ENCODE measurements at places on chromosomes 4 and X.
A peak's percentile ranks its signal among the peaks of the same experiment; 100 is the strongest.

GRCh38 chrX:67612231-67612630 lies 68.4 kb downstream of the AR start:
- no peak for DNase-seq

DNA sequence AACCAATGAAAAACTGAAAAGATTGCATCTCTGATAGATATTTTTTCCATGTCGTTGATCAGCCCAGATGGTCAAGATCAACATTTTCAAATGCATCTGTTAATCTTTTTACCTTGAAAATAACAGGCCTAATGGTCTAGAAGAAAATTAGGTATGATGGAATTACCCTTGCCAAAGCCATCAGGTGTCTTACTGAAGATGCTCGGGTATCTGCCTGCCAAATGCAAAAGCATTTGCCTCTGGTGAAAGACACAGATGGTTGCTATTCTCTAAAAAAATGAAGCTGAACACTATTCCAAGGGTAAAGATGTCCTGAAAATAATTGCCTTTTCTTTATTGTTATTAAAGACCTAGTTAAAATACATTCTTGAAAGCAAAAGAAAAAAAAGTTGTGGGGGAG lies 126.0 kb downstream of the FNIP2 start:
- no peak for DNase-seq

- no peak for DNase-seq
Observed at GRCh38 chr4:38169524-38169923, 209.3 kb downstream of the PTTG2 start.

GRCh38 chrX:21479695-21480270 lies 105.6 kb downstream of the CNKSR2 start:
- DNase-seq, result peak; percentile 8

DNA sequence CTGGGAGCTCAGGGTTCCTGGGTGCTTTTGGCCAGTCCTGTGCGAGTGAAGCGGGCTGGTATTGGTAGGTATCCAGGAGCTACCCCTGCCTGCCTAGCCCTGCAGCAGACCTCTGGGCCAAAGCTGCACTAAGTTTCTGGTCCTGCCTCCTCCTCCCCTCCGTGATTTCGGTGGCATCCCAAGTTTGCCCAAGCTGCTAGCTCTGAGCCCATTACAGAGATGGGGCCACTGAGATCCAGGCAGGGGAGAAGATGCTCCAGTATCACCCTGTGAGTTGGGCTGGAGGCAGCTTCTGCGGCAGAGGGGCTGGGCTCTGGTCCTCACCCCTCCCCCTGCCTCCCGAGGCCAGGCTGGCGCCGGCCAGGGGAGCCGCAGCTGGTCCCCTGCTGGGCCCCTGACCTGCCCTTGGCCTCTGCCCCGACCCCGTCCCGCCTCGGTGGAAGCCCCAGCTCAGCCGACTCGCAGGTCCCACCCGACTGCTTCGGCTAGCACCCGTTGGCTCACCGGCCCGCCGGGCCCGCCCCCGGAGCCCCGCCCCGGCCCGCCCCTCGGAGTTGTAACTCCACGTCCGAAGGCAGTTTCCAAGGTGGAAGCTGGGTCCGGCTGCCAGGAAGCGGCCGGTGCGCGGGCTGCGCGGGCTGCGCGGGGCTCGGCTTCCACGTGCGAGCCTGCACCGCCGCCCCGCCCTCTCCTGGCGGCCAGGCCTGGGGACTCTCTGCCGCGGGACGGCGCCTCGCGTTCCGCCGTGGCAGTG lies at the start of gene DUSP9:
DUSP9 (plus strand) TSS at position 584 of the 754 bp plus-strand sequence. CDS start 751 bp downstream, outside the sequence.
- DNase-seq, result no peak

DNA sequence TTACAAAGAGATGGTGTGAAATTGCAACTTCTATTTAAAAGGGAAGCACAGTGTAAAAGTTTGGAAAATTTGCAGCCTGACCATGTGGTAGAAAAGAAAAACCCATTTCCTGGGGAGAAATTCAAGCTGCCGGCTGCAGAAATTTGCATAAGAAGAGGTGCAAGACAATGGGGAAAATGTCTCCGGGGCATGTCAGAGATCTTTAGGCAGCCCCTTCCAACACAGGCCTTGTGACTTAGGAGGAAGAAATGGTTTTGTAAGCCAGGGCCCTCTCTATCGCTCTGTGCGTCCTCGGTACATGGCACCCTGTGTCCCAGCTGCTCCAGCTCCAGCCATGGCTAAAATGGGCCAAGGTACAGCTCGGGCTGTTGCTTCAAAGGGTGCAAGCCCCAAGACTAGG lies 40.4 kb downstream of the CCDC158 start:
- DNase-seq, result no peak

DNA sequence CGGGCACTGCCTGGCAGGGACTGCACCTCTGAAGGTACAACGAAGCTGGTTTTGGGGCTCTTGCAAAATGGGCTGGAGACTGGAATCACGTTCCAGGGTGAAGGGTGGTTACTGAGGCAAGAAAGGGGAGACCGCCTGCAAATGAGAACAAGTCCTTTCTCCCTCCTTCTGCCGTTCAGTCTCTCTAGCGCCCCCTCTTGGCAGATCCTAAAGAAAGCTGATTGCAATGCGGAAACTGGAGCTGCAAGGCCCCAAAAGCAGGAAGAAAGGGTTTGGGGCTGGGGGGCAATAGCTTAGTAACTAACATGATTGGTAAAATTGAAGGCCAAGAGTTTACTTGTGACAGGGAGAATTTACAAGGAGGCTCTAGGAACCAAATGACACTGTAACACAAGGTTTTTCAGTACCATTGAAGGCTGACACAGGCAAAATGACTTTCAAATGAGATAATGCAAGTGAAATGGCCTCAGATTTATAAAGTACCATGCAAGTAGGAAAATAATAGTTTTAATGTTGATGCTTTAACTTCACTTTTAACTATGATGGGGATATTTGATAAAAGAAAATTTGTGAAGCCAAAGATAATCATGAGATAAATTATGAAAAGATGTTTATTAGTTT lies 222.7 kb upstream of the HAND2 start:
- no peak for DNase-seq

- DNase-seq, result no peak
Observed at GRCh38 chr4:23483320-23483960, 406.4 kb downstream of the PPARGC1A start.

DNA sequence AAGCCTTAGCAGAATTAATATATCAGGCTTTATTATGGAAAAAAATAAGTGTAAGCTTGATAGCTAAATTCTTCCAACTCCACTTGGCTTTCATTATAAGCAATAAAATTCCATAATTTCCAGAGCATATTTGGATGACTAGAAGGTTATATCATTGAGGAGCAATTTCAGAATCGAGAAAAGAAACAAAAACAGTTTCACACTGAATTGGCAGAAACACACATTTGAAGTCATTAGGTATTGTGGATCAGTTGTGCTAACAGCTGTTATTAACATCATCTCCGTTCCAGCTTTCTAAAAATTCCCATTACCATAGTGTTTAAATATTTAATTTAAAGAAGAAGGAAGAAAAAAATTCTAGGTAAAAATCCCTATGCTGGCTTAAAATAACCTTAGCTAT lies 92.6 kb downstream of the ANTXR2 start:
- DNase-seq, result no peak

DNA sequence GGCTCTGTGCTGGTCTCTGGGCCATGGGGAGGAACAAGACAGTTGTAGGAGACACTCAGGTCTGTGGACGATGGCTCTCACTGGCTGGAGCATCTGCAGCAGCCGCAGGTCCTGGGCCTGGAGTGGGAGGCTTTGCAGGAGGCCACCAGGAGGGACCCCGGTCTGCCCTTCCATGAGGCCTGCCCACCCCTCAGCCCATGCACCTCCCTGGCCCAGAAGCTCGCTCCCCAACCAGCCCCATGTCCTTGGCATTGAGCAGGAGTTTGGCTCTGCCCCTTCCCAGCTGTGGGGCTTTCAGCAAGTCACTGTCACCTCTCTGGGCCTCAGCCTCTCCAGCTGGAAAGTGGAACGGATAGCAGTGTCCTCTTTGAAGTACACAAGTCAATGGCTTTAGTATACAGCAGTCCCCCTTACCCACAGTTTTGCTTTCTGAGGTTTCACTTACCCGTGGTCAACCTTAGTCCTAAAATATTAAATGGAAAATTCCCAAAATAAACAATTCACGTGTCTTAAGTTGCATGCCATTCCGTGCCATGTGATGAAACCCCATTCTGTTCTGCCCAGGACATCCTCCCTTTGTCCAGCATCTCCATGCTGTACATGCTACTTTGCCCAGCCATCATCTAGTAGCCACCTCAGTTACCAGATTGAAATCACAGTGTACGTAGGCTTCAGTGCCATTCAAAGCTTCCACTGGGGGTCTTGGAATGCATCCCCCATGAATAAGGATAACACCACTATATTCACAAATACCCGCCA lies 104.0 kb downstream of the CPZ start:
- no peak for DNase-seq

DNA sequence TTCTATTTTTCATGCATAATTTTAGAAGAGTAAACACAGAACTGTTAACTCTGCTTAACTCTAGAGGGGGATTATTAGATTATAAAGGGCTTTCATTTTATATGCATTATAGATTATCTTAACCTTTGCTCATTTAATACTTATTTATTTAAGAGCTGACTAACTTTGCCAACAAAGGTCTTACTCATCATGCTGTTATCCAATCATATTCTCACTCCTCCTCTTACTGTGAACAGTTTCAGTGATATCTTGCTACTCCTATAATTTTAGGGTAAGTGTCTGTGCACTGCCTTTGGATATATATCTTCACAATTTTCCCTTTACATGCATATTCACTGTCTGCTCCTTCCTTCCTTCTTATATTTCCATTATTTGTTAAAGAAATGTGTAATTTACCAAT lies 1814.9 kb downstream of the STIM2 start:
- peak; percentile 2 for DNase-seq

DNA sequence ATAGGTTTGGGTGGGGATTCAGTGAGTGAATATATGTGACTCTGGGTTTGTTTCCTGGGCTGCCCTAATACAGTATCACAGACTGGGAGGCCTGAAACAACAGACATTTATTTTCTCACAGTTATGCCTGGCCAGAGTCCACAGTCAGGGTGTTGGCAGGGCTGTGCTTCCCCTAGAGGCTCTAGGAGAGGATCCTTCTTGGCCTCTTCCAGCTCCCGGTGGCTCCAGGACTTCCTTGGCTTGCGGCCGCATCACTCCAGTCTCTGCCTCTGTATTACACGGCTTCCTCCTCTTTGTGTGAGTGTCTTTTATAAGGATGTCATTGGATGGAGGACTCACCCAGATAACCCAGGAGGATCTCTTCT lies 5.2 kb upstream of the JAKMIP1 start:
- no peak for DNase-seq

DNA sequence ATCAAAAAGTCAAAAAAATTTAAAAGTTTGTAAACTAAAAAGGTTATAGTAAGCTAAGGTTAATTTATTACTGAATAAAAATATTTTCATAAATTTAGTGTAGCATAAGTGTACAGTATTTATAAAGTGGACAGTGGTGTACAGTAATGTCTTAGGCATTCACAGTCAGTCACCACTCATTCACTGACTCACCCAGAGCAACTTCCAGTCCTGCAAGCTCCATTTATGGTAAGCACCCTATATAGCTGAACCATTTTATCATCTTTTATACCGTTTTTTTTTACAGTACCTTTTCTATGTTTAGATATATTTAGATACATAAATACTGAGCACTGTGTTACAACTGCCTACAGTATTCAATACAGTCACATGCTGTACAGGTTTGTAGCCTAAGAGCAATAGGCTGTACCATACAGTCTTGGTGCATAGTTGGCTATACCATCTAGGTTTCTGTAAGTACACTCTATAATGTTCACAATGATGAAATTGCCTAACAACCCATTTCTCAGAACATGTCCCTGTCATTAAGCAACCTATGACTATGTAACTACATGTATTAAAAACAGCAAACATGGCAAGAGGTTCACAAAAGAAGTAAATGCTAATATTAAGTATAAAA lies 18.6 kb downstream of the ACSL4 start:
- DNase-seq, result no peak

GRCh38 chr4:105933083-105933482 lies 37.8 kb downstream of the NPNT start:
- no peak for DNase-seq

DNA sequence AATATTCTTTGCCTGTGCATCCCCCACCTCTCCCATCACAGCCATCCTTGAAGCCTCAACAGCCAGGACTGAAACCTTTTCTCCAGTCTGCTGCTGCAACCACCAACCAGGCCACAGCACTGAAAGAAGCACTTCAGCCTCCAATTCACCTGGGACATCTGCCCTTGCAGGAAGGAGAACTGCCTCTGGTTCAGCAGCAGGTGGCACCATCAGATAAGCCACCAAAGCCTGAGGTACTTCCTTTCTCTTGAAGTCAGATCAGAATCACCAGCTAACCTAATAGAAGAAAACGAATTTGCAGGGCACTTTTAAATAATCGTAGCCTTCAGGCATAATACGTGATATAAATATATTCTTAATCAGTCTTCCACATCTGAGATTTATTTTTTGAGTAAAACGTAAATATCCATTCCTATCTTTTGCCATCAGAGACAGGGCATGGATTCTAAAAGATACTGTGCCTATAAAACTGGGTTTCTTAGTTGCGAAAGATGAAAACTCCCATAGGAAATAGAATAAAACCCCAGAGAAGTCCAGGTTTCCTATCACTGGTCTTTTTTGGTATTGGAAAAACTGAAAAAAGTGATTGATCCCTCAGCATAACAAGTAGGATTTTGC lies 9.5 kb downstream of the AMBN start:
- DNase-seq, result peak; percentile 12

- no peak for DNase-seq
Observed at GRCh38 chr4:63459329-63459728, 949.9 kb downstream of the TECRL start.

DNA sequence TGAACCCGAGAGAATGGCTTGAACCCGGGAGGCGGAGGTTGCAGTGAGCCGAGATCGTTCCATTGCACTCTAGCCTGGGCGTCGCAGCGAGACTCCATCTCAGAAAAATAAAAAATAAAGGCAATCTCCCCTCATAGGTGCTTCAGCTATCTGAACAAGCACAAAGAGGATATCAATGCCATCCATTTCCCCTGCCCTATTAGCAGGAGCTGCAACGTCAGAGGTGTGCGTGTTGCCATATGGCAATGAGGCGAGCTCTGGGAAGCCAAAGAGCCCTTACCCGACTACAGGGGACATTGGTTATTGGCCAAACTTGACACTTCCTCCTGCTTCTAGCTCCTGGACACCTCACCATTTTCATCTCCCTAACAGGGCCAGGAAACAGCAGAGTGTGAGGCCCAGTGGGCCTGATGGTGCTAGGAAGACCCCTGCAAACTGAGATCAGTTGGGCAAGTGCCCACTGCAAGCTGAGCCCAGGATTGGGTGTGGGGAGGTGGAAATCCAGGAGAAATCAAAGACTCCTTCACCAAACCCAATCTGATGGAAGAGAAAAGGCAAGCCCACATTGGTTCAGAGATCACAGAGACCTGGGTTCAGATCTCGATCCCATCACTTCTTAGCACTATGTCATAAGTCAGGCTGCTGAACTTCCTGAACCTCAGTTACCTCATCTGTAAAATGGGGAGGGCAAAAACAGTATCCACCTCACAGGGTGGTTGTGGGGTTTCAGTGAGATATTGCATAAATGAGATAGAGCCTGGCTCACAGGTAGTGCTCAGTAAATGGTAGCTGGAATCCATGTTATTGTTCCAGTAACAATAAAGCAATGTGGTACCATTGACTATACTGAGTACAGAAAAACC lies 21.2 kb downstream of the SLC25A5 start:
- DNase-seq, result no peak

- peak; percentile 58 for DNase-seq
Observed at GRCh38 chrX:64975989-64976672, at the start of gene ZC4H2. Gene ZC4H2, minus strand, starts transcription at chrX:64976450. Its CDS starts 73 bp downstream, at chrX:64976377.

GRCh38 chr4:10981096-10981495 lies 296.5 kb upstream of the CLNK start:
- no peak for DNase-seq

GRCh38 chr4:121189326-121190215 lies 25.4 kb upstream of the TNIP3 start:
- no peak for DNase-seq

- DNase-seq, result no peak
Observed at GRCh38 chrX:42219231-42219630, 295.9 kb upstream of the CASK start.

- no peak for DNase-seq
Observed at GRCh38 chrX:139327355-139327754, 203.2 kb upstream of the F9 start.

Measured in hepatic stellate cell (primary cell).